Thymus (tissue), 14 donors: ENCODE measurements at places on chromosomes 11 and 22. TPM values are rescaled to one million over a fixed set of nuclear protein-coding genes. Genes with fewer than 3 reads are reported as not detected.
A peak's percentile ranks its signal among the peaks of the same experiment; 100 is the strongest.

GRCh38 chr11:103875855-103876510 is 160.5 kb upstream of the DDI1 start:
- H3K36me3 ChIP-seq, result no peaks in the 10 kb centered on the region
- DNase-seq, result peak; percentile 21
- no peaks in the 10 kb centered on the region for H3K4me1 ChIP-seq
- peak overlapping the region; percentile 37 for H3K27ac ChIP-seq
- H3K4me3 ChIP-seq, result no peak overlapping the region
- no peaks in the 10 kb centered on the region for H3K27me3 ChIP-seq

DNA sequence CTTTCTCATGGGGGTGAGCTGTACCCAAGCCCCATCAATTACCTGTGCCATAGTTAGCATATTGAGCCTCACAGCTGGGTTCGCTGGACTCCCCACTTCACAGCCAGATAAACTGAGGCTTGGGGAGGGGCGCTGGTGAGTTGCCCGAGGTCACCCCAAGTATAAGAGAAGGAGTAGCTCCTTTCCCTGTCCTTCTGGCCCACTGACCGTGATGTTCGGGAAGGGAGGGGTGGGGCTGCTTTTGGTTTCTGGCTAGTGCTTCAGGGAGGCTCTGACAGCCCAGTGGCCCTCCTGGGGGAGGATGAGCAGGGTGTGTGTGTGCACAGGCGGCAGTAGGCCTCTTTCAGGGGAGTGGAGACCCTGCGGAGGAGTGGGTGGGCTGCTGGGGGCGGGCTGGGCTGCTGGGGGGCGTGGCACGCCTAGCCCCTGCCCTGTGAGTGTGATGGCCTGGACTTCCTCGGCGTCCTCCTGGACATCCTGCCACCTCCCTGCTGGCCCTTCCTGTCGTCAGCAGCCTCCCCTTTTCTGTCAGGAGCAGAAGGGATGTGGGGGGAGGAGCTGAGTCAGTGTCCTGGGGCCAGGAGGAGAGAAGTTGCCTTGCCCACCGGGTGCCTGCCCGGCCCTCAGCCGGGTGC is 50.3 kb downstream of the TRIOBP start:
- H3K4me3 ChIP-seq, result peak overlapping the region; percentile 92
- peak overlapping the region; percentile 72 for H3K27ac ChIP-seq
- no peaks in the 10 kb centered on the region for H3K27me3 ChIP-seq

E2F8 gene
- 0.43 TPM for polyA plus RNA-seq

C11orf52 gene
- polyA plus RNA-seq, result 3.6 TPM

GRCh38 chr11:17563231-17563646 is 16.2 kb downstream of the OTOG start:
- DNase-seq, result no peak
- no peaks in the 10 kb centered on the region for H3K4me1 ChIP-seq
- no peak overlapping the region for H3K27ac ChIP-seq
- no peak overlapping the region for H3K4me3 ChIP-seq
- no peaks in the 10 kb centered on the region for H3K36me3 ChIP-seq

APOBEC3B gene
- 9.2 TPM for polyA plus RNA-seq

- H3K4me3 ChIP-seq, result no peak overlapping the region
- H3K27ac ChIP-seq, result no peak overlapping the region
- no peaks in the 10 kb centered on the region for H3K36me3 ChIP-seq
- DNase-seq, result no peak
- no peaks in the 10 kb centered on the region for H3K27me3 ChIP-seq
Observed at GRCh38 chr11:34806875-34807274, 109.3 kb downstream of the APIP start.

DNA sequence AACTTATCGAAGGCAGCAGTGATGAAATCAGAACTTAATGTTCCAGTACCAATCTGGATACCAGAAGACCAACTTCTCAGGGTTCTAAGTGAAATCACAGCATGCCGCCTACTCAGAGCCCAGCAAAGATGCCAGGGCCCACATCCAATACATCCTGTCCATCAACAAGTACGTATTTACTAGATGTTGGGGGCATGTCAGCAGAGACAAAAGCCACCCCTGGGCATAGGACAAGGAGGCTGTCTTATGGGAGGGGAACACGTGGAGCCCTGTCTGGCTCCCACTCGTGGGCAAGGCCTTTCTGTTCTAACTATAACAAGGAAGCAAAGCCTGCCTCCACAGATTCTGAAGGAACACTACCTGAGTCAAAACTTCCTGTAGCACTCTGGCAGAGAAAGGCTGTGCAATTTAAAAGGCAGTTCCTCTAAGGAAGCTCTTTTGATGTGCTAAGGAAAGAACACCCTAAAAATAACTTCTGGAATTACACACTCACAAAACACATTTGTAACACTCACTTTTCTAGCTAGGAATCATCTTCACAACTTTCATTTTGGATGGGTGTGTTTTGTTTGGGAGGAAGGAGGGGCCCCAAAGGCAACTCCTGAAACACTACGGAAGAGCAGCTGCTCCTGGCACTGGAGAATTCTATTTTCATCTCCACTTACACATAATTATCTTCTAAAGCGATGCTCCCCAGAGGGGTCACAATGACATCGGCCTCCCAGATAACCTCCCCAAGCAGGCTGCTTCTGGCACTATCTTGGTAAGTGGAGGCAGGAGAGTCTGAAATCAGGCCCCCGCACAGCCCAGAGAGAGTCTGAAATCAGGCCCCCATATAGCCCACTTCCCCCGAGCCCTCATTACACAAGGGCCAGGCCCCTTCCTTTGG is 14.2 kb downstream of the SMCO4 start:
- no peaks in the 10 kb centered on the region for H3K27me3 ChIP-seq
- H3K27ac ChIP-seq, result peak overlapping the region; percentile 44
- no peaks in the 10 kb centered on the region for H3K36me3 ChIP-seq

- no peak overlapping the region for H3K27ac ChIP-seq
- H3K27me3 ChIP-seq, result peaks cover 6% of the 10 kb centered on the region
- no peak for DNase-seq
- H3K36me3 ChIP-seq, result no peaks in the 10 kb centered on the region
Observed at GRCh38 chr11:62428871-62429560, 10.2 kb downstream of the SCGB1A1 start.

GRCh38 chr22:17501679-17502285 is 61.5 kb upstream of the SLC25A18 start:
- no peaks in the 10 kb centered on the region for H3K36me3 ChIP-seq
- H3K27ac ChIP-seq, result no peak overlapping the region
- no peak overlapping the region for H3K4me3 ChIP-seq
- no peaks in the 10 kb centered on the region for H3K27me3 ChIP-seq

DNA sequence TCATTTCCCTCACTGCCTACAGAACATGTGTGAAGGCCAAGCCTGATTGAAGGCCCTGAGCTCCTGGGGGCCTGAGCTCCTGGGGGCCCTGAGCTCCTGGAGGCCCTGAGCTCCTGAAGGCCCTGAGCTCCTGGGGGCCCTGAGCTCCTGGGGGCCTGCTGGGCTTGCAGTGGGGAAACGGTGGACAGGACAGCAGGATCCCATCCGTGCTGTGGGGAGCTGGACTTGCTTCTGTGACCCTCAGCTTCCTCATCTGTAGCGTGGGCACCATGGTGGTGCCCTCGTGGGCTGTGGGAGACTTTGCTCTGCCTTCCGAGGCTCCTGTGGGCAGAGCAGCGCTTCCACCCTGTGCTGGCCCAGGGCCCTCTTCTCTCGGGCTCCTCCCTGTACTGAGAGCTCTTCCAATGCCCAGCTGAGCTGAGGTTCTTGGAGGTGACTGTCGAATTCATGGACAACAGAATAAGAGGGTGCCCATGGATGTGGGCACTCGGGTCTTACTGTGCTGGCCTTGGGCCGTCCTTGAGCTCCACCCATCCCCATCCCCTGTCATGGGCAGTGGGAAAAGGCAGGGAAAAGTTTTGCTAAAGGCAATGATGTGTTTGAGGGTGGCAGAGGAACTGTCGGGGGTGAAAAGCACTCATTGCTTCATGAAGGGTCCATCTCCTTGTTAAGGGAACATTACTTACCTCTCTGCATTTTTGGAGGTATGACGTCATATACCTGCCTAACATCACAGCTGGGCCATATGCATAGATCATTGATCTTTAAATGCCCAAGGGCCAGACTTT is 786.7 kb downstream of the TBC1D22A start:
- H3K27ac ChIP-seq, result no peak overlapping the region
- DNase-seq, result no peak
- no peaks in the 10 kb centered on the region for H3K36me3 ChIP-seq
- H3K4me1 ChIP-seq, result peaks cover 2% of the 10 kb centered on the region
- no peaks in the 10 kb centered on the region for H3K27me3 ChIP-seq

- H3K36me3 ChIP-seq, result no peaks in the 10 kb centered on the region
- H3K4me1 ChIP-seq, result peaks cover 4% of the 10 kb centered on the region
- DNase-seq, result no peak
- no peak overlapping the region for H3K4me3 ChIP-seq
- no peak overlapping the region for H3K27ac ChIP-seq
- peaks cover 13% of the 10 kb centered on the region for H3K27me3 ChIP-seq
Observed at GRCh38 chr22:42399315-42400271, 32.6 kb downstream of the NFAM1 start.

- no peak overlapping the region for H3K27ac ChIP-seq
- DNase-seq, result no peak
- H3K27me3 ChIP-seq, result no peaks in the 10 kb centered on the region
Observed at GRCh38 chr11:12083380-12083779, 27.0 kb upstream of the MICAL2 start.

GRCh38 chr11:63589000-63589399 is 25.2 kb downstream of the PLAAT3 start:
- H3K36me3 ChIP-seq, result no peaks in the 10 kb centered on the region
- no peak overlapping the region for H3K27ac ChIP-seq
- no peak for DNase-seq
- H3K4me1 ChIP-seq, result no peaks in the 10 kb centered on the region
- no peak overlapping the region for H3K4me3 ChIP-seq

DNA sequence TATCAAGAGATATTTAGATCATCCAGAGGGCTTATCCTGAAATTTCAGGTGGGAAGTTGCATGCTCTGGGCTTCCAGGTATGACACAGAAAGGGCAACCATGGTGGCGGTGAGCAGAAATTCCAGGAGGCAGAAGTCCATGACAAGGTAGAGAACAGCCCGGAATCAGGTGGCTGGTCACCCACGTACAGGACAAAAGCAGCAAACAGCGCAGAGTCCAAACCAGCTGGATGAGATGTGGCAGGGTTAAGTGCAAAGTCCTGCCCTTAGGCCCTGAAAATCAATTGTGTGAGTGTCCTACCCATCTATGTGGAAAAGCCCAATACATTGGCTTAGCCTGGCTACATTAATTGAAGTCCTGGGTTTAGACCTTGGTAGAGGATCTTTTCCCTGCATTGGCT is 11.6 kb downstream of the PPFIBP2 start:
- no peak overlapping the region for H3K4me3 ChIP-seq
- no peaks in the 10 kb centered on the region for H3K36me3 ChIP-seq
- H3K27ac ChIP-seq, result no peak overlapping the region
- DNase-seq, result no peak

DNA sequence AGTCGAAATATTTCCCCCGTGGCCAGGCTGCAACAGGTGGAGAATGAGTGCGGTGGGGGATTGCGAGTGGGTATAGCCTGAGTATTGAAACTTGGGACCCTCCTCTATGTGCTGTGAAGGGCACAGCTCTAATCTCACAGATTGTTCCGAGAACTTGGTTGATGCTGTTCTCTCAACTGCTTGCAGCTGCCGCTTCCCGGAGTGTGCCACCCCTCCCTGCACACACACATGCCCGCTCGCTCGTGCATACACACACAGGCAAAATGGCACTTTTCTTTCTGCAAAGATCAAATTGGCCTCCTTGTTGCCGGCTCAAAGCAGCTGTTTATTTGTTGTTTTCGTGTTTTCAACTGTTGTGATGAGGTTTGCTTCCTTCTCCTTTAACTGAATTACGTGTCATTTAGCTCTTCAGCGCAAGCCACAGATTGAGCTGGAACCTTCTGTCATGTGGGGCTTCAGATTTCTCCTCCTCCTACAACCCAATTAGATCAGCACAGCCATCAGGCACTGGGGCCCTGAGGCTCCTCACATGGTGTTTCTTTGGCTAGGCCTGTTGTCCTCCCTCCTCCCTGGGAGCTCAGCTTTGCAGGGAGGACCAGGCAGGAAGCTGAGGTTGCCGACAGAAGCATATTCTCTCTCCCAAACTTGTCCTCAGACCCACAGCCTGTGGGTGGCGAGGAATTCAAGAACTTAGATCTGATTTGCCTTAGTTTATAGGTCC is 13.9 kb upstream of the B3GAT1 start:
- H3K36me3 ChIP-seq, result no peaks in the 10 kb centered on the region
- H3K4me1 ChIP-seq, result no peaks in the 10 kb centered on the region
- no peak overlapping the region for H3K27ac ChIP-seq
- peaks cover 7% of the 10 kb centered on the region for H3K27me3 ChIP-seq
- no peak overlapping the region for H3K4me3 ChIP-seq

AIP gene
- 96.4 TPM for polyA plus RNA-seq

DNA sequence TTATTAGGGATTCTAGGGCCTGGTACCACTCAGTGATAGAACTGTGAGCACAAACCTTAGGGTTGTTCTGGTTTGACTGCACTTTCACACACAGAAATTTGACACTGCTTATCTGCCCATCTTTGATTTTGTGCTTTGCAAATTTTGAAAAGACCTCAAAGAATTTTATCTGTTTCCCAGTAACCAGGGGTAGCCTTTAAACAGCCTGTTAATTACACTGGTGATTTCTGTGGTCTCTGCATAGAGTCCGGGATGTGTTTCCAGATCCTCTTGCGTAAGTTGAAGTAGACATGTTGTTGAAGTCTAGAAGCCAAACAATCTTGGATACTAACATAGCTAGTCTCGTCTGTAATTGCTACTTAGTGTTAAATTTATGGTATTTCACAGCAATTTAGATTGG is 75.3 kb downstream of the C22orf31 start:
- no peak overlapping the region for H3K27ac ChIP-seq
- no peaks in the 10 kb centered on the region for H3K36me3 ChIP-seq
- peaks cover 9% of the 10 kb centered on the region for H3K4me1 ChIP-seq

DNA sequence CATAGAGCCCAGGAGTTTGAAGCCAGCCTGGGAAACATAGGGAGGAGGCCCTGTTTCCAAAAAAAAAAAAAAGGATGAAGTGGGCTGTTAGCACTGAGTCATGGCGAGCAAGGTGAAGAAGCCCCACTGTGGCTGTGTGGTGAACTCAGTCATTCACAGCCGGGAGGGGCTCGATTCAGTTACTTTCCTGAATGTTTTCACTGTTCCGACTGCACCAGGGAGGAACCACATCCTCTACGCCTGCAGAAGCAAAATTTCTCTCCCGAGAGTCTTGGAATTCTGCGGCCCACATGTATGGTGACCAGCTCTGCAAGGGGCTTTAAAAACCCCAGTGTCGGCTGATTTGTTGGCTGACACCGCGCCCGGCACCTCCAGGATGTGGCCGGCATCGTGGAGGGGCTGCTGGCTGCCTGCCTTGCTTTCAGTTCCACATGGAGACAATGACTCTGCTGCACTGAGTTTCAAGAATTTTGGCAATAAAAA is 27.8 kb upstream of the GRAMD4 start:
- H3K27ac ChIP-seq, result peak overlapping the region; percentile 27
- H3K4me3 ChIP-seq, result peak overlapping the region; percentile 39
- peaks cover 25% of the 10 kb centered on the region for H3K4me1 ChIP-seq
- no peak for DNase-seq
- peaks cover 3% of the 10 kb centered on the region for H3K36me3 ChIP-seq
- H3K27me3 ChIP-seq, result no peaks in the 10 kb centered on the region

DNA sequence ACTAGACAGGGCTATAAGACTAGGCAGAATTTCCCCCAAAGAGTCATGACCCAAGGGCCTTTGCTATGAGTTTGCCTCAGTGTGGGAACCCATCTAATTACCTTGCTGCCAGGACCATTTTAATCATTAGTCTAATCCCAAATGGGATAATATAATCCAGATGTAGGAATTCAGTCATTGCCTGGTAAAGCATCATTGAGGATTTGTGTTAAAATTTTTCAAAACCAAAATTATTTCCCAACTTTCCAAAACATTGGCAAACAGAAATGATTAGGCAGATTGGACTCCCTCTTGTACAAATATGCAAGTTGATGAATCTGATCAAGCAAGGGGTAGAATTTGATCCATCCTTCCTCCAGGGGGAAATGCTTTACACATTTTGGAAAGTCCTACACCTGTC is 16.2 kb upstream of the MMP13 start:
- no peaks in the 10 kb centered on the region for H3K4me1 ChIP-seq
- H3K27me3 ChIP-seq, result no peaks in the 10 kb centered on the region
- H3K4me3 ChIP-seq, result no peak overlapping the region
- DNase-seq, result no peak
- H3K27ac ChIP-seq, result no peak overlapping the region
